ENCODE measurements at places on chromosomes 11 and 22.
A peak's percentile ranks its signal among the peaks of the same experiment; 100 is the strongest.

DNA sequence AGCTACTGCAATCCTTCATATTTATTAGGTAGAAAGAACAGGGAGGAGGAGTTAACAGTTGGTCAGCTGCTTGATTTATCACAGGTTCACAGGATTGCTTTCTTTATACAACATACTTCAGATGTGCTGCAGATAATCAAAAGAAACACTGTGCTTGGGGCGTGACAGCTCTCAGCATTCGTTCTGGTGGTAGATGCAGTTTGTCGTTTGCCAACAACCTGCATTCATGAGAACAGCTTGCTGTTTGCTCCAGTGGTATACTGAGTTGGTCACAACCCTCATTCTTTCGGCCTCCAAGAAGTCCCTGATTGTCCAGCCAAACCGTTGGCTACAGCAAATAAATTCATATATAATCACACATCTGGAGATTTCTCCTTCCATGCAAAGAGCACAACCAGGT lies 120.5 kb downstream of the ZNF280B start:
- no peak for DNase-seq

GRCh38 chr11:110587972-110588371 lies 124.3 kb downstream of the ARHGAP20 start:
- no peak for DNase-seq

- no peak for DNase-seq
These were observed 543.7 kb upstream of the RAG2 start for GRCh38 chr11:37141707-37142106.

DNA sequence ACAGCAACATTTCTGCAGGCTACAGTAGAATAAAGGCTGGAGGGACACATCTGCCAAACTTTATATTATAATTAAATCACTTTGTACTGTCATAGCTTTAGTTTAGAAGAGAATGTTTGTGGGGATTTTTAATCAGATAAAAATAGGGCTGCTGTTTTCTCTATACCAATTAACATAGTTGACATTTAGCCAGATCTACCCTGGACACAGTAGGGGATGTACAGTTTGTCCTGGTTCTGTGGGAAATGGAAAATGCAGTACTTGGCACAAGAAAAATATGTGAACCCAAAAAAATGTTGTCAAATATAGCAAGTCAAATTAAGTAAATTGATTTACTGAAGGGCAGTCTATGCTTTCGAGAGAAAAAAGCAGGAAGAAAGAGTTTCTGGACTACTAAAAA lies 20.8 kb upstream of the PICALM start:
- DNase-seq = no peak

- no peak for DNase-seq
These were observed 9.1 kb downstream of the P2RY6 start for GRCh38 chr11:73281201-73281741.

DNA sequence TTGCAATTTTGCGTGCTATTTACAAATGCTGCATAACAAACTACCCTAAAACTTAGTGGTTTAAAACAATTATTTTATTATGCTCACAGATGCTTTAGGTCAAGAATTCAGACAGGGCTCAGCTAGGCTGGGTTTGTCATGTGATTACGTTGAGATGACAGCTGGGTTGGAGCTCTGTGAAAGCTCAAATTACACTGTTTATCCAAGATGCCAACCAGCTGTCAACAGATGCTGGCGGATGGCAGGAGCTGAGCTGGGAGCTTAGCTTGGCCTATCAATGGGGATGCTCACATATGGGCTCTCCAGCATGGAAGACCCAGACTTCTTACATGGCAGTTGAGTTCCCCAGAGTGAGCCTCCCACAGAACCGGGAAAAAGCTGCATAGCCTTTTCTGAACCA lies 62.7 kb downstream of the STK33 start:
- no peak for DNase-seq

DNA sequence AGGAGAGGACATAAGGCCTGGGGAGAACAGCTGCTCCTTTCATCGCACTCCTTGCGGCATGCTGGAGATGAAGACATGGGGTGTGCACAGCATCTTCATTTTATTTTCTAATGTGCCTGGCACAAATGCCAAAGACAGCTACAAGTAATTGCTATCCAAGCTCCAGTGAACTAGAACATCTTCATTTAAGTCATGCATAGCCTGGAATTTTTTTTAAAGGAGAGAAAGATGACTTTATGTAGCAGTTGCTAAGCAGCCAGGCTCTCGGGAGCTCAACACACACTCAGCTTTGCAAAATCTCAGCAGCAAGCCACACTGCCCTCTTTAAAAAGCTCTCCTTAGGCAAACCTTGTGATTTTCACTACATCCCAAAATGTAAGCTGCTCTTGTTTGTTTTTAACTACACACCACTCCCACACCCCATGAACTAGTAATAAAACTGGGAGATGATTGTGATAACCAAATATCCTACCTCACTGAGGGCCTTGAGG lies 164.5 kb upstream of the POU2AF2 start:
- no peak for DNase-seq

GRCh38 chr22:19406281-19406811 lies 25.2 kb downstream of the HIRA start:
- no peak for DNase-seq

DNA sequence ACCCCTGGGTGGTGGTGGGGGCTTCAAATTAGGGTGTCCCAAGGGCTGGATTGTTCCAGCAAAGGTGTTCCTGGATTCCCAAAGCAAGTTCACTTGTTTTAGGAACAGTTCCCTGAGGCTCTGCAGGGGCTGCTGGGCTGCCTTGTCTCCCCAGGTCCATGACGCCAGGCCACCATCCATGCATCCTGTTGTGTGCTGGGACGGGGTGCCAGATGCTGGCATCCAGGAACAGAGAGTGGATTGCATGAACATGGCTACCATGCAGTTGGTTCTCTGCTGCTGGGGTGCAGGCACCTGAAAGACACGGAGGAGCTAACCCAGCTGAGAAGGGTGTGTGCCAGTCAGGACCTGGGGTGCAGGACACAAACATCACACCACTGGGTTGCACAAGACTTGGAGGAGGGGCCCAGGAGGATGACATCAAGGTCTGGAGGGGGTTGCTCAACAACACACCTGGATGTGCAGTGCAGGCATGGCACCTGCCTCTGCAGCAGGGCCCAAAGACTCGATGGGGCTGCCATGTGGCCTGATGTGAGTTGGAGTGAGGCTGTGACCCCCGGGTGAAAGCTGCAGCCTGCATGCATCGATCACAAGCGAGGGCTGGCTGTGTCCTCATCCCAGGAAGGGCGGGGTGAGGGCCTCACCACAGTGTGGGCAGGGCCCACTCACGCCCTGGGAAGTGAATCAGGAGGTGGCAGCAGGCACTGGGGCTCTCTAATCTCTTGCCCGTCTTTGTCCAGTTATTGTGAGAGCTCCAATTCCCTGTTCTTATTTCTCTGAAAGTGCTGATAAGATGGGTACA lies 74.0 kb upstream of the CLDN5 start:
- no peak for DNase-seq

DNA sequence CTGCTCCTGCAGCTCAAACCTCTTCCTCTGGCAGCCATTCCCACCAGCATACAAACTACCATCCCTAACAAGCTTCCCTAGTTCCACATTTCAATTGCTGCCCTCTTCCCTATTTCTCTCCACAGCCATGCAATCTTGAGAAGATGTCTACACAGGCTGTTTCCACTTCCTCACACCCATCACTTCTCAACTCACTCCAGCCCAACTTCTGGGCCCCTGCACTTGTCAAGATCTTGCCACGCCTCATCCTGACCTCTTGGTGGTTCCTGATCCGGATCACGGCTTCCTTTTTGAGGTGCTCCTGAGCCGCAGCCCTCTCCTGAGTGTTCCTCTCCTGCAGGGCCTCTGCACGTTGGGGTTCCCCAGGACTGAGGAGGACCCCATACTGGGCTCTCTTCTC lies 22.6 kb downstream of the RPL27A start:
- DNase-seq = no peak

- DNase-seq = no peak
These were observed 70.1 kb upstream of the OLFML1 start for GRCh38 chr11:7414973-7415817.

GRCh38 chr11:119055901-119056300 lies 1.1 kb downstream of the HYOU1 start:
- DNase-seq = no peak

DNA sequence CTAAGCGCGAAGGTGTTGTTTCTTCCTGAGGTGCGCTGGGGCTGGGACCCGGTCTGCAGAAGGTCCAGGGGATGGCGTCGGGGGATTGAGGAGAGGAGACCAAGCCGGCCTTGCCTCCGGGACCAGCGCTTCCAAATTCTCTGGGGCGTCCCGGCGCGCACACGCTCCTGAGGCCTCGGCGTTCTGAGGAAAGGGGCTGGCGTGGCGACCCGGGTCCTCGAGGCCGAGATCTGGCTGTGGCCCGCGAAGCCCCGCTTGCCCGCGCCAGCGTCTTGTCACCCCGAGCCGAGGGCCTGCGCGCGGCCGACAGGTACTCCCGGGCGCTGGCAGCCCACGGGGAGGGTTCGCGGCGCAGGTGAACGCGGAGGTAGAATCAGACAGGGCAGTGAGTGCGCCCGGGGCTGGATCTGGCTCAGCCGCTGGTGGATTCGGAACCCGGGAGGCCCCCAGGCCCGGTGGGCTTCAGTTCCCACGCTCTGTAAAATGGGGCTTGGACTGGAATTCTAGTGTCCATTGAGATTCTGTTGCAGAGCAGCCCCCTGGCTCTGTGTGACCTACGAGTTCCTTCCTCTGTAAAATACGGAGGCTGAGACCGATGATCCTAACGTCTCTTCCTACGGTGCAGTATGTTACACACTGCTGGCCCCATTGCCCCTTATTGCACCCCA lies 14.7 kb downstream of the SSH3 start:
- DNase-seq = no peak

DNA sequence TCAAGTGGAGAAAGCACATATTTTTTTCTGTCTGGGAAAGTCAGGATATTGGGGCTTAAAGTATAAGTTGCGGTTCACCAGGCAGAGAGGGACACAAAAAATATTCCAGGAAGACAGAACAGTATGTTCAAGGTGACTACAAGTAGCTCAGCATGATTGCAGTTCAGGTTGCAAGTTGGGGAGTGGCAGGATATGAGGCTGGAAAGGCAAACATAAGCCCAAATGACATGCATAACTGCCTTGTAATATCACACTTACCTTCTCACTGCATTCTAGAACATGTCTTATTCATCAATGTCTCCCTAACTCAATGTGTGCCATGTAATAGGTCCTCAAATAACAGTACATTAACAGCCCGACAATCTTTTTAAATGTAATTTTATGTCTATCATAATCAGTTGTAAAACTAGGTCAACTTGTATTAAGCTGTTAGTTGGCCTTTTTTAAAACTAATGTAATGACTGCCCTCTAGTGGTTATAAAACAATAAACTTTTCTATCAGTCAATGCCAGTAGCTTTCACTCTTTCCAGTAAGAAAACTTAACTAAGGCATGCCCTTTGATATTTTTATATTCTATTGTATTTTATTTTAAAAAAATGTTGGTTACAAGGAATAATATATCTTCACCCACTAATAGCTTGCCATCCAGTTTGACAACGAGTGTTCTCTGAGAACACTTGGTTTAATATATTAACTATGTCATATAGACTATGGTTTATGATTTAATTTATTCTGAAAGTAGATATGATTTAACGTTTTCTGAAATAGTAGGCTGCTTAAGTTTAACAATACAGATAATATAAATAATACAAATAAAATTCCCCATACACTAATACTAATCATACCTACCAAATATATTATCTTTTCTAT lies 39.4 kb upstream of the CFAP300 start:
- peak; percentile 32 for DNase-seq

GRCh38 chr11:876545-876944 lies 33.9 kb downstream of the TSPAN4 start:
- no peak for DNase-seq

DNA sequence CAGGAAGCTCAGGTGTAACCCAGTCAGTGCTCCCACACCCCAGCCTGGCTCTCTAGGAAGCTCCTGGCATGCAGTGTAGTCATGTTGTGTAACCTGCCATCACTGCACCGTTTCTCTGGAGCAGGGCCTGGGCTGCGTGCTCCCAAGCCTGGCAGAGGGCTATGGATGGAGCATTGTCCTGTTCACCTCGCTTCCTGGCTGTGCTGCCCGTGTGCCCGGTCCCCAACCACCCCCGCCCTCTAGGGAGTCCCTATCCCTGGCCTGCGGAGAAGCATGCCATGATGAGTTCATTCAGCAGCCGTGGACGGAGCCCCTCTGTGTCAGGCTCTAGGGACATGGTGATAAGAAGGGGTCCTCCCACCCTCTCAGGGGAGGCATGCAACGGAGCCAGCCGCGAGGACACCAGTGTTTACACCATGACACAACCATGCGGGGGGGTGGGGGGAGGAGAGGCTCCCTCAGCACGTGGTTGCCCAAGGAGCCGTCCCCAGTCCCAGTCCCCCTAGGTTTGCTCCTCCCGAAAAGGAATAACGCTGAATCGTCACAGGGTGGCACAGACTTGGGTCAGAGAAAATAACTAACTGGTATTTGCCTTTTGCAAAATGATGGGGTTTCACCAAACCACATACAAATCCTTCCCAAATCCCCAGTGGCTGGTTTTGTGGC lies 73.1 kb downstream of the FBLN1 start:
- DNase-seq = no peak

- no peak for DNase-seq
These were observed 11.7 kb upstream of the CSTF3 start for GRCh38 chr11:33172996-33173395.

DNA sequence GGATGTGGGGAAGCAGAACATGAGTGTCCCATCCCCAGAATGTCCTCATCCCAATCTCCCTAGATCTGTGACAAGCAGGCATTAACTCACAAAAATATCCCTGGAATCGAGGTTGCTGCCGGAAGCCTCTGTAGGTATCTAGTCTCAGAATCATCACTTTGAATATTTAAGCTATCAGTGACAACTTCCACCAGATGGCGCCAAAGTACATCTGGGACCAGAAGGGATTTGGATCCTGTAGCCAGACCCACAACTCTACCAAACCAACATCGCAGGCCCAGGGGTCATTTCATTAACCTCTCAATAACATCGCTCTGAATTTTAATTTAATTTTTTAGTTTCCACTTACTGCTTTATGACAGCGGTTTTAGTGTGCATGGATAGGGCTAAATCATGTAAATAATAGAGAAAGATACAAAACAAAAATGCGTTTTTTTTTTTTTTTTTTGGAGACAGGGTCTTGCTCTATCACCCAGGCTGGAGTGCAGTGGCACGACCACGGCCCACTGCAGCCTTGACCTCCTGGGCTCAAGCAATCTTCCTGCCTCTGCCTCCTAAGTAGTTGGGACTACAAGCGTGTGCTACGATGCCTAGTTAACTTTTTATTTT lies 1.1 kb upstream of the EXT2 start:
- DNase-seq = peak; percentile 61

- no peak for DNase-seq
These were observed 218.1 kb upstream of the SORL1-AS1 start for GRCh38 chr11:121670805-121671282.

DNA sequence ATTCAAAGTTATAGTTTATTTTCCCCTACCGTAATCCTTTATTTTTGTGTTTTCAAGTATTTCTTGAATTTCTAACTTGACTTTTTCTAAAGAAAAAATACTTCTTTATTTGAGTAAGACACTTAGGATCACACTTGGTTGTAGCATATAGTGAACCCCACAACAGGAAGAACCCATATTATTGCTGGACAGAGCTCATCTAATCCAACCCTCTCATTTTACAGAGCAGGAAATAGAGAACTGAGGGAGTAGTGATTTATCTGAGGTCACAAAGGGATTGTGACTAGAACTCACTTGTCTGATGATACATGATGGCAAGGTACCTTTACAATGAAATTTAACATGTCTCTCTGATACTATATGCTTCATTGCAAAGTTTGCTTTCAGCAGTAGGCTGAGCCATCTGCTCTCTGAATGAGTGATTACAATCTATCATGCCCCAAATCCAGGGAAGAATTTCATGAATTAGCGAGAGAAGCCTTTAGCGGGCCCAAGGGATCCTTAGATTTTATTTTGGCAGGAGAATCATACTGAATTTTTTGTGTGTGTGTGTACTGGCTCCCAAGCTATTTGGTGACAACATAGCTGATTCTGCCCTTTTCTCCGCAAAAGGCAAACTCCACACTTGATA lies 9.8 kb downstream of the SLC17A6 start:
- no peak for DNase-seq

All from amniotic stem cell (primary cell).